KG1 (cell line): ENCODE measurements at places on chromosomes 4 and X.

- no peak for DNase-seq
Measured at GRCh38 chrX:113747274-113747973, 836.5 kb upstream of the HTR2C start.

DNA sequence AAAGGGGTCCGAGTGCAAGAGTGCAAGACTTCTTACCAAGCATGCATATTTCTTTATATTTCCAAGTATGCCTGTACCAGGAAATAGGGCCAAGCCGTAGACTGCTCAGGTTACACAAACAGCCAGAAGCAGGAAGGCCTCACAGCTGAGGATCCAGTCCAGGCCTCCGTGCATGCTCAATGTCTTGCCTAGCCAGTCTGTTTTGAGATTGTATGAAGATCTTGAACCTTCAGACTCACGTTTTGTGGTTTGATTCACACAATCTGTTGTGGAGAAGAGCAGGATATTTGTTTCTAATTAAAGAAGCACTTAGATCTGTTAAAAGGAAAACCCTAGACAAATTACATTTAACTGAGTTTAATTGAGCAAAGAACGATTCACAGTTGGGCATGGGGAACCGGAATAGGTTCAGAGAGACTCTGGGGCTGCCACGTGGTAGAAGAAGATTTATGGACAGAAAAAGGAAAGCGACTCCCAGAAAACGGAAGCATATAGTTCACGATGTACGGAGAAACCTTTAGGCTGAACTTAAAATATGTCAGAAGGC is 1.2 kb downstream of the MGST2 start:
- DNase-seq = peak; percentile 63

DNA sequence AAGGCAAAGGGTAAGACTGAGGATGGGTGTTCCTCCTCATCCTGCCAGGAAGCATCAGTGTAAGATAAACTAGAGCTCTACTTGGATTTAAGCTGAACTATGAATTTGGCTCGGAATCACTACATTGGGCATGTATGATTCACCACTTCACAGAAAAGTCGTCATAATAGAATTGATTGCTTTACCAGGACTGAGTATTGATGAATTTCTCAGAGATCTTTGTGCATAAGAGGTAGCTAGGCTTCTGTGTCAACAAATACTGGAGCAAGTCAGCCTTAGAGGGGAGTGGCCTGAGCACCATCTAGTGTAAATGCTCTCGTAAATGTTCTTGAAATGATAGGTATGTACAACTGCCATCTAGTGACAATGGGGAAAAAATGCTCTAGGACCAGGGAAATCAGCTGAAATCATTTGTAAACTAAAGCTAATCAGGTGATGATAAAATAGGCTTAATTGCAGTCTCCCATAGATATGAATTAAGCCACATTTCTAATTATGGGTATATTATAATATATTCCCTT is 309.5 kb upstream of the FMR1 start:
- no peak for DNase-seq

DNA sequence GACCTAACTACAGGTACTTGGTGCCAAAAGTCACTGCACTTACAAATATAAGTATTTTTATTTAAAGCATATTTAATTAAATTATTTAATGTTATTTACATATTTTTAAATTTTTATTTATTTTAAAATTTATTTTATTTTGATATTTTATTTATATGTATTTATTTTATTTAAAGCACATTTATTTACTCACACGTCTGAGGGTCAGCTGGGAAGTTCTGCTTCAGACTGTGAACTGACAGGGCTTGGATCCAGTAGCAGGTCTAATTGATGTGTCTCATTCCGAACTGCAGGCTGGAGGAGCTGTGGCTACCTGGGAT is 392.5 kb downstream of the GBA3 start:
- DNase-seq = no peak

- no peak for DNase-seq
Measured at GRCh38 chrX:106039920-106040319, 1.4 kb upstream of the SERPINA7 start.

DNA sequence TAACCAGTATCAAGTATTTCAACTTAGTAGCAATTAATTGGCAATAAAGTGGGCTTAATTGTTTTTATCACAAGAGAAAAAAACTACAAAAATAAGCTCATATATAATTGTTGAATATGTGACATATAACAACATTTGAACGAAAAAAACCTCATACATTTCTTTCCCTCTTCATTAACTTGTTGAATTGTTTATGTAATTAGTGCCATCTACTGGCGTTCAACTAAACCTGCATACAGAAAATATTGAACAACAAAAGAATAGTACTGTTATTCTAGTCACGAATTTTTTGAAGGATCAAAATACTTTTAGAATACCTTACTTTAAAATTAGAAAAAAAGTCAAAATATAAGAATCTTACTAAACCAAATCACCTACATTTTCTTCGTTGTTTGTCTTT is 586.5 kb upstream of the FTHL17 start:
- no peak for DNase-seq

GRCh38 chr4:71609651-71610050 is 174.2 kb downstream of the GC start:
- no peak for DNase-seq

- DNase-seq = no peak
Measured at GRCh38 chr4:32129967-32130366, 1409.8 kb downstream of the PCDH7 start.

GRCh38 chrX:111145878-111146277 is 49.9 kb downstream of the PAK3 start:
- no peak for DNase-seq

GRCh38 chr4:154781126-154781982 is at the start of gene RBM46:
TSS of gene RBM46 (plus strand) at chr4:154781272. CDS start at chr4:154796753, 15,481 bp downstream.
- no peak for DNase-seq
